Activated CD8-positive, alpha-beta memory T cell treated with anti-CD3 and anti-CD28 coated beads for 24 hours (primary cell): ENCODE measurements at places on chromosomes 7 and 10.
A peak's percentile ranks its signal among the peaks of the same experiment; 100 is the strongest.

DNA sequence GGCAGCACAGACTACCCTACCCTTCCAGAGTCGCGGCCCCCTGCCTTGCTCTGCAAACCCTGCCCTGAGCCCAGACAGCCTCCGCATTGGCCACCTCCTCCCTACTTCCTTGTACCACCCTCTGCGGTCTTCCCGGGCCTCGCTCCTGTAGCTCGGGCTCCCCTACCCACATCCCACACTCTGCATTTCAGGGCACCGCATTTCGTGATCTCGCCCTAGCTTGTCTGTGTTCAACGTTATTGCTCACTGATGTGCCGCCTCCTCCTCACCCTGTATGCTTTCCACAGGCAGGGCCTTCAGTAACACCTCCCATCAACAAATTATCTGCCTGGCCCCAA lies 6.6 kb downstream of the PDIA4 start:
- DNase-seq: no peak

DNA sequence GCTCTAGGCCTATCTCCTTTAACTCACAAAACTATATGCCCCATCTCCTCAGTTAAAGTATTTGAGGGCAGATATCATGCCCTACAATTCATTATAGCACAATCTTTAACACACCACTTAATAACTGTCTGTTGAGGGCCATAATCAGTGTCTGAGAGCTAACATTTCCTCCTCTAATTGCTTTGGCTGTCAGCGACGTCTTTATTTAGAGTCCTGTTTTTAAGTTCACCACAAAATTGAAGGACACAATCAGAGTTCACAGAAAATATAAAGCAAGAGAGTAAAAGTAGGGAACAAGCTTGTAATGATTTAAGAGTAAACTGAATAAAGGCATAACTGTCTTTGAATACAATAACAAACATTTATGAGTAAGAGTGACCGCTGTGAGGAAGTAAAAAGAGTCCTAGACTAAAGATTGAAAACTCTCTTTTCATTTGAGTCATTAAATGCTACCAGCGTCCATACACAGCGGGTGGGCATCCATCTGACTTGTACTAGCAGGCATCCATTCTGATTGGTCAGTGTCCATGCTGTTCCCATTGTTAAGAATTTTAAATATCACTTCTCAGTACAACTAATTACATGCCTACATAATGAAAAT lies 38.4 kb upstream of the ABCB4 start:
- DNase-seq: no peak

- peak; percentile 72 for DNase-seq
Observed at GRCh38 chr7:142880876-142881505, 4.6 kb downstream of the TRPV6 start.

GRCh38 chr7:91351374-91351773 lies 87.1 kb downstream of the FZD1 start:
- DNase-seq: no peak

DNA sequence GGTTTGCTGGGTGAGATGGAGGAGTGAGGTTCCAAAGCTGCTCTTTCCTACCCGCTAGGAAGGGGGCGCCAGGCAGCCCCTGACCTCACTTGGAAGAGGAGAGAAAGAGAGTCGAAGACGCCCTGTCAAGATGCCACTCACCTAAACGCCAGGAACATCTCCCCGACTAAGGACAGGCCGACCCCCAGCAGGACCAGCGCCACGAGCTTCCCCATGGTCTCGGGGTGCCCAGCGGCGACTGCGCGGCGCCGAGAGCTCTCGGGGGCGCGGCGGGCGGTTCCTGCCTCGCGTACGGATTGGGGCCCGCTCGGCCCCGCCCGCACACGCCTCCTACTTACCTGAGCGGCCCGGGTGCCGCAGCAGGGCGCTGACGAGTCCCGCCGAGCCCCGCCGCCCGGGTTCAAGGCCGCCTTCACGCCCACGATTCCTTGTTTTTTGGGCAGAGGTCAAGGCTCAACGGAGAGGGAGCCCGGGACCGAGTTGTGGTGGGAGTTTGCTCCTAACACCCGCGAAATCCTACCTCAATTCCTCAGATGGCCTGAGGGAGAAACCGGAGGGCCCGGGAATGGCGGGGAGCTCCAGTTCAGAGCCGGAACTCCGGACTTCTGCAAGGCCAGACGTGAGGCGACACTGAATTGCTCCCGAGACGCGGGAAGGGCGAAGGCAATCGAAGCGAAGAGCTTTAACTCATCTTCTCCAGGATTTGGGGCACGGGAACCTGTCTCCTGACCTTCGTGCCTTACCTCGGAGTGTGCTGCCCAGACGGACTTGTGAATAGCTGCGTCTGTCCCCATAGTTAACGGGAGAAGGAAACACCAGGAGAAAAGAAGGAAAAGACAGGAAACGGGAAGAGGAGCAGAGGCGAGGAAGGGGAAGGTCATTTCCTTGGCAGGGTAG lies at the start of gene PON3:
Gene PON3, minus strand, starts transcription at position 240 of the 897 bp plus-strand sequence. Its CDS starts 25 bp downstream, at position 215.
- peak; percentile 61 for DNase-seq

GRCh38 chr10:7667262-7668141 lies 736 bp upstream of the ITIH5 start:
- no peak for DNase-seq

- DNase-seq: no peak
Observed at GRCh38 chr10:125159486-125159931, 854 bp downstream of the CTBP2 start.

DNA sequence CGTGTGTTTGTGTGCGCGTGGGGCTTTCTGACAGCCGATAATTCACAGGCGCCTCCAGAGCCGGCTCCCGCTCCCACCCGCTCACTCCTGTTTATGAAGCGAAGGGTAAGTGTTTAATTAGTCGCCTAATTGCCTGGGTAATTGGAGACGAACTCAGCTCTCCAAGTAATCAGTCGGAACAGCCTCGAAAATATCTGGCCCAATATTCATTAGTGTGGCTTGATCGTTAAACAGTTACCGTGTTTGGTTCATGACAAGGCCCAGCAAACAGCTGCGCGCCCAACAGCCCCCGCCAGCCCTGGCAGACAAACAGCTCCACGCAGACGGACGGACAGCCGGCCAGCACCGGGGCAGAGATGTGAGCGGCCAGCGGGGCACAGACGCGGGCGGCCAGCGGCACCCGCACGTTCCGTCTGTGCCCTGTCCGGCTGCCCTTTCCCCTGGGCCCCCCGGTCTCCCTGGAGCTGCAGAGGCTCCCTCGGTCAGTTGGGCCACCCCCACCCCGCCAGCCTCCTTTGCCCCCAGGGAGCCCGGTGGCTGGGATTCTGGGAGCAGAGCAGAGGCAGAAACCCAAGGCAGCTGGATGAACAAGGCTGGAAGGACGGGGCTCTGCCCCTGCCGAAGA lies 98.2 kb downstream of the UNCX start:
- no peak for DNase-seq

DNA sequence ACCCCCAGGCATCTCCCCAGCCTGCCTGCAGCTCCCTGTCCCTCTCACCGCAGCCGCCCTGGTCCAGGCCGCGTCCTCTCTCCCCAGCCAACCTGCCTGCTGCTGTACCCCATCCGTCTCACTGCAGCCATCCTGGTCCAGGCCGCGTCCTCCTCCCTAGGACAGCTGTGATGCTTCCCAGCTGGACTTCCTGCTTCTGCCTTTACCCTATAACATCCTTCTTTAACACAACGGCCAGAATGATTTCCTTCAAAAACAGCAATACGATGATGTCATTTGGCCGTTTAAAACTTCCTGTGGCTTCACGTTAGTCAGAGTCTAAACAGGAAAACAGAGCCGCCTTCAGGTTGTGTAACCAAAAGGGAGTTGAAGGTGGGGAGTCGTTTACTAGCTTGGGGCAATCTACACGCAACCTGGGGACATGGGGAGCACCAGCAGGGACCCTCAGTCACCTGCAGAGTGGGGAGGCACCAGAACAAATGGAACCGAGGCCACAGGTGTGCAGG lies 32.2 kb upstream of the ZFAND2A start:
- peak; percentile 66 for DNase-seq

DNA sequence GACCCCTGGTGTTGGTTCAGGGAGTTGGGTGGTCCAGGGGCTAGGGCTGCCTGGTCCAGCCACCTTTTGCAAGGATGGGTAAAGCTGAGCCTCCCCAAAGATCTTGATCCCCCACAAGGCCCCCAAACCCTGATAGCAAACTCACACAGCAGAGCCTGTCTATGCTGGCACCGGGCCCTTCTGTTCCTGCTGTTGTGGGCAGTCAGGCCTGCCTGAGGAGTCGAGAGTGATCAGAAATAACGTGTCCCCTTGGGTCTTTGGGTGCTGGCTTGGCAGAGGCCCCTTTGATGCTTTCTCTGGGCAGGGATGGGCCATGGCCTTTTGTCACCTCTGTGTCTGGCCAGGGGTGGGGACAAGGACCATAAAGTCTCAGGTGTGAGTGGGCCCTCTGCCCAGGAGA lies 715 bp upstream of the MUC12 start:
- no peak for DNase-seq

DNA sequence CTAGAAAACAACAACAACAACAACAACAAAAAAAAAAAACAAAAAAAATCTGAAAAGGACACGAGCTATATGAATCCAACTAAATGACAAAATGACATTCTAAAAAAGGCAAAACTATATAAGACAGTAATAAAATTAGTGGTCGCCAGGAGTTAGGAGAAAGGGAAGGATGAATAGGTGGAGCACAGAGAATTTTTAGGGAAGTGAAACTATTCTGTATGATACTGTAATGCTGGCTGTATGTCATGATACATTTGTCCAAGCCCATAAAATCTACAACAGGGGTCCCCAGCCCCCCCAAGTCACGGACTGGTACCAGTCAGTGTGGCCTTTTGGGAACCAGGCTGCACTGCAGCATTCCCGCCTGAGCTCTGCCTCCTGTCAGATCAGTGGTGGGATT lies 2.8 kb upstream of the PUS7 start:
- no peak for DNase-seq

- DNase-seq: no peak
Observed at GRCh38 chr7:100221767-100222444, 2.2 kb downstream of the PVRIG start.

DNA sequence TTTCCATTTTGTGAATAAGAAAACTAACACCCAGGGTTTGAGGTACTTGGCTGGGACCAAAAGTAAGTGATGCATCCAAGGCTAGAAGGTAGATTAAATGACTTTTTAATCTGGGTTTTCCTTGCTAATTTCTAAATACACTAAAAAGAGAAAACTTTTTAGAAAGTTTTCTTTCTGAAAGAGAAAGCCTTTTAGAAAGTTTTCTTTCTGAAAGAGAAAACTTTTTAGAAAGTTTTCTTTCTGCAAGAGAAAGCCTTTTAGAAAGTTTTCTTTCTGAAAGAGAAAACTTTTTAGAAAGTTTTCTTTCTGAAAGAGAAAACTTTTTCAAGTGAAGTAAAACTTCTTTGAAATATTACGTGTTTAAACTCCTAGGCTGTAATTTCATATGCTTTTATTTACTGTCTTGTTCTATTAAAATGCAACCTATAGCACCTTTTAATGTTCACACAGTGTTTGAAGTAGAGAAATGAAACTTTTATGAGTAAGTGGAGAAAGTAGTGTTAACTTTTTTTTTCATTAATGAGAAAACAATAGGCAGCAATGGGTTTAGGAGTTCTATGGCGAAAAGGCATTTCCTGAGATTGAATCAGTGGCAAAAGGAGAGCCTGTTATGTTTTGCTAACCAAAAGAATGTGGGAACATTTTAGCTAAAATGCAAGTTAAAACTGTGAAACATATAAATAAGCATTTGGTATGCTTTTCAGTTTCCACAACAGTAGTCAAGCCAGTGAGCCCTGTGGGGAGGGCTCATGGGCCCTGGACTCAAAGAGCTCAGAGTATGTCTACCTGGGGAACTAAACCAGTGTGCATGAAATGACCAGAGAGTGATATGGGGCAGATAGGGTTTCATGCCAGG lies 103.7 kb downstream of the RBM20 start:
- no peak for DNase-seq

- no peak for DNase-seq
Observed at GRCh38 chr7:55342216-55342871, 22.8 kb upstream of the LANCL2 start.

DNA sequence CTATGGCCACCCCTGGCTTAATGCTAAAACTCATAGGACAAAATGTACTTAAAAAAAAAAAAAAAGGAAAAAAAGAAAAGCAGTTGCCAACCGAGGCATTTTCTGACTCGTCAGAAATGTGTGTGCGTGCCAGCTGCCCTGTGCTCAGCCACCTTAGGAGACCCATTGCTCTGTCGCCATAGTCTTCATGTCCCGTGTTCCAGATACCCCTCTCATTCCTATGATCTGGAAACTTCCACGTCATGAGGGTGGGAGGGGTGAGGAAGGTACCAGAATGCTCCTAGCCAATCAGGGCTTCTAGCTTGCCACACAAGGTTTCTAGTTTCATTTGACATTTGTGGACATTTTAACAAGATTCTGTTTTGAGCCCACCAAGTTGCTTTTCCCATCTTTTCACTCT lies 212.9 kb downstream of the TCF7L2 start:
- DNase-seq: no peak

DNA sequence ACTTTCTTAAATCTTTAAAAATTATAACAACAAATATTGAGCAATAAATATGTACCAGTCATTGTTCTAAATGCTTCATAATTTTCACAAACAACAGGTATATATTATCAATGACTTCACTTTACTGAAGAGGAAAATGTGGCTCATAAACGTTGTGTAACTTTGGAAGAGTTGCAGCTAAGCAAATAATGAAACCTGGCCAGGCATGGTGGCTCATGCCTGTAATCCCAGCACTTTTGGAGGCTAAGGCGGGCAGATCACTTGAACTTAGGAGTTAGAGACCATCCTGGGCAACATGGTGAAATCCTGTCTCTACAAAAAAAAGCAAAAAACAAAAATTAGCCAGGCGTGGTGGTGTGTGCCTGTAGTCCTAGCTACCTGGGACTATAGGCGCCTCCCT lies 71.9 kb upstream of the AMPH start:
- DNase-seq: no peak
